ENCODE measurements at places on chromosomes 1 and 21. TPM values are rescaled to one million over a fixed set of nuclear protein-coding genes. Genes with fewer than 3 reads are reported as not detected.

The SAMD13 gene
- total RNA-seq, result 2.1 TPM

DNA sequence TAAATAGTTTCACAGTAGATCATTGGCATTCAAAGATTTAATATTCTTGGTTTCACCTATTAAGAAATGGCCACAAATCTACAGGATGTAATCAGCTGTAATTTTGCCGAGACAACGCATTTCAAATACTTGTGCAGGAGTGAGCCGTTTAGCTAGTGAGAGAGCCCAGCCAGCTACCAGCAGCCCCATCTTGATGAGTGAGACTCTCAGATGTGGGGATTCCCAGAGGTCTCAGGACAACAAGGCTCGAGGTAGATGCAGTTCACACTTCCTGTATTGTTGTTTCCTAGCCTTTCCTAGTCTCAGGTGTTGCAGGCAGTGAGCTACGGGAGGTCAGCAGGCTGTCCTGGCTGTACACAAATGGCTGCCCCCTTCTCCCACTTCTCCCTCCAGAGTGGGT is 108.6 kb downstream of the PBX1 start:
- no peak for DNase-seq
- peak overlapping the region; percentile 35 for H3K27ac ChIP-seq
- H3K27me3 ChIP-seq, result no peaks in the 10 kb centered on the region
- H3K4me1 ChIP-seq, result peaks cover 39% of the 10 kb centered on the region

The CFH gene
- 59.7 TPM for total RNA-seq

The PCP4 gene
- total RNA-seq, result 146 TPM

The PTGER3 gene
- total RNA-seq, result 14.4 TPM
